Endothelial cell of umbilical vein (primary cell): ENCODE measurements at places on chromosomes 16 and 17.

- DNase-seq: no peak
These were observed 3.4 kb downstream of the CMTM4 start for GRCh38 chr16:66693149-66693548.

DNA sequence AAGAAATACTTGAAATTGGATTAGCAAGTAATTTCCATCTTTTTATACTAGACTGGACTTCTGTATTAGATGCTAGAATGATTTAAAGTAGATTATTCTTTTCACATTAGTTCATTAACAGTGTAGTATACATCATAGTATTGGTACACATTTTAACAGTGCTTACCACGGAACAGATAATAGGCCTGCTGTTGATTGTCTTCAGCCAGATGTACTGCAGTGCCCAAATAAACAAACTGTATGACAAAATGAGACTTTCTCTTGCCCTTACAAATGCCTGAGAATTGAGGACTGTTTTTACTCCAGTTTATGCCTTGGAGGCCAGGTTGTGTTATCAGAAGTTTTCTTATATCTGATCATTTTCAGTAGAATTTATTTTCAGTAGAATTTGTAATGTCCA is 631 bp downstream of the EVI2A start:
- DNase-seq: peak; percentile 7

DNA sequence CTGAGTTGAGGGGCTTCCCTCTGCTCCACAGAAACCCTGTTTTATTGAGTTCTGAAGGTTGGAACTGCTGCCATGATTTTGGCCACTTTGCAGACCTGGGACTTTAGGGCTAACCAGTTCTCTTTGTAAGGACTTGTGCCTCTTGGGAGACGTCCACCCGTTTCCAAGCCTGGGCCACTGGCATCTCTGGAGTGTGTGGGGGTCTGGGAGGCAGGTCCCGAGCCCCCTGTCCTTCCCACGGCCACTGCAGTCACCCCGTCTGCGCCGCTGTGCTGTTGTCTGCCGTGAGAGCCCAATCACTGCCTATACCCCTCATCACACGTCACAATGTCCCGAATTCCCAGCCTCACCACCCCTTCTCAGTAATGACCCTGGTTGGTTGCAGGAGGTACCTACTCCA is 26.0 kb downstream of the STH start:
- DNase-seq: no peak

DNA sequence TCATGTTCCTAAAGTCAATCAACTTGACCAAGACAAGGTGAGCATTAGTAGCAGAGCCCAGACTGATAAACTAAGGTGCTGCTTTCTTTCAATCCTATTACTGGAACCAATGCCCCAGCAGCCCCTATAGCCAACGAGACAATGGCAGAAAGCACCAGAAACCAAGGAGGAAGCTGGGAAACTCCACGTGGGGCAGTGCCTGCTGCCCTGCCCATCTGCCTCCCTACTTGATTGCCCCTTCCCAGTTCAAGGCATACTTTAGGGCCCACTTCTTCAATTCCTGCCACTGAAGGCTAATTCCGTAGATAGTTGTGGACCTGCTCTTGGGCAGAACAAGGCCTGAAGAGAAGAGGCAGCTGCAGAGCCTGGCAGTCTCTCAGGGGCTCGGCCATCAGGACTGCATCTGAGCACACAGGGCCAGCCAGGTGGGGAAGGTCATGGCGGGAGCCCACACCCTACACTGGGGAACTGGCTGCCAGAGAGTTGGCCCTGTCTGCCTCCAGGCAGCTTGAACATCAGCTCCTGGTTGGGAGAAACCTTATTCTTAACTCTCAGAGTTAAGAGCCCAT is 30.9 kb downstream of the WSB1 start:
- no peak for DNase-seq

- DNase-seq: no peak
These were observed 53.3 kb upstream of the MSI2 start for GRCh38 chr17:57203040-57203439.

DNA sequence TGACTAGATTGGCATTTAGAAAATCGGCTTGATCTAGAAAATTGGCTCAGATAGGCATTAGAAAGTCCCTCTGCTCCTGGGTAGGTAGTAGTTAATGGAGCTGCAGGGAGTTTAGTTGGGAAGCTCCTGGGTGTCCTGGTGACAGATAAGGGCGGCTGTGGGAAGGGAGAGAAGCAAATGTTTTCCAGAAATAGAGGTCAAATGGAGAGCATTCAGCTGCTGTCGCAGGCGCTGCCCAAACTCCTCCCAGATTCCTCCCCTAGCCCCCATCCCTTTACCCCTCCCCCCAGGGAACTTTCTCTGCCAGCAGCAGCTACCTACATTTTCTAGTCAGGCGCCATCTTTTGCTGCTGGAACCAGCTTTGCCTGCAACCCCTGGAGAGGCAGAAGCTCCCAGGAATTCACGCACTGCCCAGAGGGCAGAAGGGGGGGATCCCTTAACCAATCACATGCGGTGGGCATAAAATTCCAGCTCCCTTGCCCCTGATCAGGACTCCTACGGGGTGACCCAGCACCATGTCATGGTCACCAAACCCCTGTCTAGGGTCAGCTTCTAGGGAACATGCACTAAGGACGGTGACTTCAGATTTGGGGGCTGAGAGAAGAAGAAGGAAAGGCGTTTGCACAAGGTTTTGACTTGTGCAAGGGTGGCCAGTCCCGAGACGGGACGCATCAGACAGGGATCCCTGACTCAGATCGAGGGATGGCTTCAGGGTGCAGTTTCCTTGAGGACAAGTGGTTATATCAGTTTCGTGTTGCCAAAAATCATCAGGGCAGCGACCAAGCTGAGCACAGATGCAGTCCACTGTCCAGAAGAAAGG is 43.8 kb downstream of the SOCS1 start:
- no peak for DNase-seq

DNA sequence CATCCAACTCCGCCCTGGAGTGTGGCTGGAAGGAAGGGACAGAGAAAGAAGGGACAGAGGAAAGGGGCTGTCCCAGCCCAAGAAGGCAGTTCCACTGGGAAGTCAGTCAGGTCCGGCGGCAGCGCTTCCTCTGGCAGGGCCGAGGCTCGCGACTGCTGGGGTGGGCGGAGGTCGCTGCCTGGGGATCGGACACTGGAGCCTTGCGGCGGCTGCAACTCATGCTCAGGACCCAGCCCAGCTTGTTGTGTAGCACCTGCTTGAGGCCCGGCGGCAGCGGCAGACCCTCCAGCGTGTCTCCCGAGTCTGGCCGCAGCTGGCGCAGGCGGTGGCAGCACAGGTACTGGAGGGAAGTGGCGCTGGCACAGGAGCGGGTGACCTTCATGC is 4.0 kb upstream of the MRPS34 start:
- DNase-seq: no peak

GRCh38 chr17:10197721-10198508 is 491 bp downstream of the GAS7 start:
- DNase-seq: no peak

DNA sequence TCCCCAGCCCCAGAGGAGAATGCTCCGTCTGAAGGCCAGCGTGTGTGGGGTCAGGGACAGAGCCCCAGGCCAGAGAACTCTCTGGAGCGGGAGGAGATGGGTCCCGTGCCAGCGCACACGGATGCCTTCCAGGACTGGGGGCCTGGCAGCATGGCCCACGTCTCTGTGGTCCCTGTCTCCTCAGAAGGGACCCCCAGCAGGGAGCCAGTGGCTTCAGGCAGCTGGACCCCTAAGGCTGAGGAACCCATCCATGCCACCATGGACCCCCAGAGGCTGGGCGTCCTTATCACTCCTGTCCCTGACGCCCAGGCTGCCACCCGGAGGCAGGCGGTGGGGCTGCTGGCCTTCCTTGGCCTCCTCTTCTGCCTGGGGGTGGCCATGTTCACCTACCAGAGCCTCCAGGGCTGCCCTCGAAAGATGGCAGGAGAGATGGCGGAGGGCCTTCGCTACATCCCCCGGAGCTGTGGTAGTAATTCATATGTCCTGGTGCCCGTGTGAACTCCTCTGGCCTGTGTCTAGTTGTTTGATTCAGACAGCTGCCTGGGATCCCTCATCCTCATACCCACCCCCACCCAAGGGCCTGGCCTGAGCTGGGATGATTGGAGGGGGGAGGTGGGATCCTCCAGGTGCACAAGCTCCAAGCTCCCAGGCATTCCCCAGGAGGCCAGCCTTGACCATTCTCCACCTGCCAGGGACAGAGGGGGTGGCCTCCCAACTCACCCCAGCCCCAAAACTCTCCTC is 10.4 kb downstream of the CX3CL1 start:
- no peak for DNase-seq

DNA sequence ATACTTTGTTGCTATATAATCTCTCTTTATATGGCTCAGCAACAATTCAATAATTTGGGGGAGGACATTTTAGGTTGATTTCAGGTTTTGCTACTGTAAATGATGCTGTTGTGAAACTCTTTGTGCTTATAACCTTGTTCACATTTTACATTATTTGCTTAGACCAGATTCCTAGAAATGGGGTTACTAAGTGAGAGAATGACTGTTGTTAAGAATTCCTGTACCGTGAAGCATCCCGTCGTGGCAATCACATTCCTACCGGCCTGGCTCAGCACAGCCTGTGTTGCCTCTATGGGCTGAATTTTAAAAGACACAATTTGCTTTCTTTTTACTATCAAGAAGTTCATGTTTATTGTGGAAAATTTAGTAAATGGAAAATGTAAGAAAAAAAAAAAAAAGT is 31.4 kb downstream of the B9D1 start:
- no peak for DNase-seq

GRCh38 chr17:61574542-61575351 is 16.3 kb downstream of the NACA2 start:
- DNase-seq: peak; percentile 16

DNA sequence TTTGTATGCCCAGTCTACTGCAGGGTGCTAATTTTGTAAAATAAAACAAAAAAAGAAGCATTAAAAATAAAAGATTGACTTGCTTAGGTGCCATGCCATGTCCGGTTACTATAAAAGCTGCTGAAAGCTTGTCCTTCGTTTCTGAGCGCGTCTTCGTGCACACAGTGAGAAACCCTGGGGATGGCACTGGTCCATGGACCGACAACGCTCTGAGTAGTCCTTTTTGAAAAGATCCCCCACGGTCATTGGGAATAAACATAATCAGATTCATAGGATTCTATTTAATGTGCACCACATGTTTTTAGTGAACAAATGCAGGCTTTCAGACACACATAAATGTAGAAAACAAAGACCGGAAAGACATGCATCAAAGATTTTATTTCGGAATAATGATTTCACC is 146.3 kb downstream of the XYLT1 start:
- DNase-seq: no peak

DNA sequence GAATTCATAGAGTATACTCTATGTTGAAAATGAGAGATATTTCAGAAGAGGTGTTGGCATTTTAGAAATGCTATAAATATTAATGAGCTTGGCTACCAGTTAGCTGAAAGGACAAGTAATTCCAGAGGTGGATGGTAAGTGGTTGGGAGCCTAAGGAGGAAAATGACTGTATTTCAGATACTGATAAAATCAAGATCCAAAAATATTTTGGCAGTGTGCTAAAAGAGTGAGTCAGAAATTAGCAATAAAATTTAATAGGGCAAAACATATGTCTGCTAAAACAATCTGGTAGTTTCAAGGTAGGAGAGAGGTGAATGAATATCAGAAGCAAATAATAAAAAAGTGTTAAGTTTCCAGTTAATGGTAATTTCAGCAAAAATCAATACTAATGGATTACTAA is 1287.9 kb downstream of the CDH8 start:
- no peak for DNase-seq
